ENCODE measurements at places on chromosomes 2 and 18.

GRCh38 chr2:27073782-27074181 is 2.3 kb upstream of the OST4 start:
- DNase-seq = no peak

DNA sequence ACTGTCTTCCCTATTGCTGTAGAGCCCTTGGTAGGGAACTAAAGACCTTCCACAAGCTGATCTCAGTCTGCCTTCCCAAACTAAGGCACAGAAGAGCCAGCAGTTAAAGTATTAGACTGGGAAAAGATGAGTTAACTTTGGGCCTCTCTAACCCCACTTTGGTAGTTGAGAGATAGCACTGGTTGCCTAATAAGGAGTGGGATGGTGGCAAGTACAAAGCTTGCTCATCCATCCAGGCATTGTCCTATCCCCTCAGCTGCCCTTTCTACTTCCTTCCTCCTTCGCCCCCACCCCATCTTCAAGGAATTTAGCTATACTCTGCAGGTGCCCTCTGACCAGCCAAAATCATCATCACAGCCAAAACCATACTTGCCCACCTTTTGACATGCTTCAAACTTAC is 22.2 kb upstream of the AFTPH start:
- no peak for DNase-seq

DNA sequence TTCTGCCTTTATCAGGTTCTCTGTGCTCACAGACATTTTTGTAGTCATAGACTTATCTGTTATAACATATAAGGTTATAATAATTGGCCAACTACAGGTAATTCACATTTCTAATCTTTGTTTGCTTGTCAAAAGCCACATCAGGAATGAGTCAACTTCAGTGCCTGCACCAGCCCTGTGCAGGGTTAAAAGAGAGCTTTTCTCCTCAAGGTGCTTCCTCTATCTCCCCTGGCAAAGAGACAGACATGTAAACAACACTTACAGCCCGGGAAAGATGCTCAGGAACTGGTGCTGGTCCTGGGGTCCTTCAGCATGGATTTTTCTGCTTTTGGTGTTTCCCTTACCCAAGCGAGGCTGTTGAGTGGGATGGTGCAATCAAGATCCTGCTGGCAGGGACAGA is 7.7 kb upstream of the EHD3 start:
- DNase-seq = no peak

DNA sequence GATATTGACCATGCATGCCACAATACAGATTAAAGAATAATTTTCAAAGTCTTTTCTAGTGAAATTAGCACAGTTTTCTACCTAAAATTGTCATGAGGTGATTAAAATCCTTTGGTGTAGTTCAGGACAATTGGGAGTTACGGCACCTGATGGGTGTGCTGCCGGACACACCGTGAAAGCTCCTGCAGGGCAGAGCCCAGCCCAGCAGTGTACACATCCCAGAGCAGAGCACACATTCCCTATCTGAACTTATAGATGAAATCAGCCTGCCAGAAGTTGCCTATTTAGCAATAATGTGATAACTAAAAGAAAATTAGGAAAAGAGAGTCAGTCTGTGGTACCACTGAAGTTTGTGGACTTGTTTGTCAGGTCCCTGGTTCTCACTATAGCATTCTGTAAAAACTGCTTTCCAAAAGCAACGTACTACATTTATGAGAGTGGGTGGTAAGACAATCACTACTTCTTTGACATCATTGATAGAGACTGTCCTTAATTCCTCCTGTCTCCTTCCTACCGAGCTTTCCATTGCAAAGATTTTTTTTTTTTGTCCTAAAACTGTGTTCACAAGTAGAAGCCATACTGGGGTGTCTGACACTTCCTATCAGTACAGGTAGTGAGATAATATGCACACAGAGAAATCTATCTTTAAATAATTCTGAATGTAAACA is 3.4 kb downstream of the CYTIP start:
- DNase-seq = no peak

GRCh38 chr2:108560895-108561530 is 26.7 kb downstream of the LIMS1 start:
- DNase-seq = no peak

GRCh38 chr2:23916727-23917405 is 10.1 kb downstream of the ATAD2B start:
- peak; percentile 62 for DNase-seq

GRCh38 chr18:24293254-24293653 is 104.4 kb downstream of the OSBPL1A start:
- no peak for DNase-seq

- DNase-seq = no peak
Measured at GRCh38 chr2:96525211-96525507, 11.4 kb upstream of the ARID5A start.

DNA sequence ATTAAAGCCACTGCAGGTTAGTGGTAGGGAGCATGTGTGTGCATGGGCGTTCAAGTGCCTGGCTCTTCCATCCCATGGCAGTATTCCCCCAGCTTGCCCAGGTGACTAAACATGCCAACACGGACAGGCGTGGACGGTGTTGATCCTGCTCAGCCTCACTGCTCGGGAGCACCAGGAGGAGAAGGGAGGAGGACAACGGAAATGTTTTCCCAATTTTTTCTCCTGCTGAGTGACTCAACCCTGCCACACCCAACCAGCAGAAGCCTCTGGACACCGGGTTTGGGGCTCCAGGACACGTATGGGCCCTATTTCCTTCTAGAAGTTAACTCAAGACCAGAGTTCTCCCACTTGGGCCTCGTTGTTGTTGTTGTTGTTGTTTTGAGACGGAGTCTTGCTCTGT is 139.1 kb downstream of the CYP26B1 start:
- no peak for DNase-seq

DNA sequence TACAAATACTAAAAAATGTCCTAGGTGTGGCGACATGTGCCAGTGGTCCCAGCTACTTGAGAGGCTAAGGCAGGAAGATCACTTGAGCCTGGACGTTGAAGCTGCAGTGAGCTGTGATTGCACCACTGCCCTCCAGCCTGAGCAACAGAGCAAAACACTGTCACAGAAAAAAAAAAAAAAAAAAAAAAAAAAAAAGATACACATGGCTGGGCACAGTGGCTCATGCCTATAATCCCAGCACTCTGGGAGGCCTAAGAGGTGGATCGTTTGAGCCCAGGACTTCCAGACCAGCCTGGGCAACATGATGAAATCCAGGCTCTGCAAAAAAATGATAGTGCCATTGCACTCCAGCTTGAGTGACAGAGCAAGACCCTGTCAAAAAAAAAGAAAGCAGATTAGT is 13.7 kb downstream of the KANSL1L start:
- no peak for DNase-seq

DNA sequence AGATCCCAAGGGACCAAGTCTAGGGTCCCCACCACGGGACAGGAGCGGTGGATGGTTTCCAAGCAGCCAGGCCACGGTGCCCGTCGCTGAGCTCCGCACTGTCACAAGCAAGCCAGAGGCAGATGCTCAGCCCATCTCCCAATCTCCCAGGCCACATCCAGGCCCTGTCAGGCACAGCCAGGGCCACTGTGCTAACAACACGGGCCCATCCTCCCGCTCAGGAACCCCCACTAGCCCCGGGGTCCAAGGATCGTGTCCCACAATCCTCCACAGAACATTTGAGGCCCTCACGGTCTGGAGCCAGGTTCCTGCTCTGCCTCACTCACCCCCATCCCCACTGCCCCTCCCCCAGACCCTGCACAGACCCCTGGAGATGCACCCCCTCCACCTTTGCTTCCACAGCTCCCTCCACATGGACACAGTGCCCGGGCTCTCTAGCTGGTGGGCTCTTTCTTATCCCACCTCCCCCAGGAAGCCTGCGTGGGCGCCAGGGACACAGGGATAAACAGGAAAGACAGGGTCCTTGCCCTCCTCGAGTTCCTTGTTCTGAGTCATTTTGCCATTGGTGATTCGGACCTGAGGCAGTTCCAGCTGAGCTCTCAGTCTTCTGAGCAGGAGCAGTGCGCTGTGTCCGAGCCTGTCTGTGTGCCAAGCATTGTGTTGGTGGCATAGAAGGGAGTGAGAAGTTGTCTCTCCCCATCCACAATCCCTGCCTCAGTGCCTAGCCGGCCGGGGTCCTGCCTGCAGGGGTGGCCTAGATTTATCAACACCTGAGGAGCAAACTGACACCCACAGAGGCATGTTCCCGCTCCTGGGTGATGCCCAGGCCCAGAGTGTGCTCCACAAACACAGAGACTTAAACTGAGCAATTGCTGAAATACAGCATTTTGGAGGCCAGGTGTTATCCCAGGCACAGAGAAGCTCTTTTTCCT is 7.0 kb downstream of the CROCC2 start:
- DNase-seq = no peak

GRCh38 chr2:147679955-147680531 is 164.8 kb upstream of the ACVR2A start:
- peak; percentile 68 for DNase-seq

DNA sequence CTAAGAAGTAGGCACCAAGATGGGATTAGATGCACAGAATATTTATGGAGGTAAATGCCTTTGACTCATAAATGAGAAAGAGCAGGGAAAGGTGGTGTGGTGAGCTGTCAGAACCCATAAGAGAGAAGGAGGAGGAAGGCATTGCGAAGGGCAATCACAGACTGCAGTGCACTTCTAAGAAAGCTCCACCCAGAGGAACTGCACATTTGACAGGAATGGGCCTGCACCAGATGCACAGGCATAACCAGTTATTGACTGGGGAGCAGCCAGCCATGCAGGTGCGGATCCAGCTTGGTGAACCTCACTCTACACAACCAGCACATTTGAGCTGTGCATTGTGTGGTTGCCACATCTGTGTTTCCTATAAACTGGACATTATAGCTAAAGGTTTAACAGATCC is 62.2 kb upstream of the L3MBTL4 start:
- DNase-seq = no peak

DNA sequence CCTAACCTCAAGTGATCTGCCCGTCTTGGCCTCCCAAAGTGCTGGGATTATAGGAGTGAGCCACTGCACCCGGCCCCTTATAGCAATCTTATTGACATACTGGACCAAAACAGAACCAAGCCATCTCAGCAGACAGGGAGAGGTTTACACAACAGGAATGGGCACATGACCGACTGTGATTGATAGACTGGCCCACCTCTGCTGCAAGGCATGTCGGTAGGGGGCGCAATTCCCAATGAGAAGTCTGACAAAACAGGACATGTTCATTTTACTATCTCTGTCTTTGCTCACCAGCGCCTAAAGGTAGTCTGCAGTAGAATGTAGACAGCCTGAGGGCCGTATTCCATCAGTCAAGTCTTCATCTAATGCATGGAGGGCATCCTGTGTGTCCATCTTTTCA is 2.0 kb downstream of the LYPD6B start:
- peak; percentile 20 for DNase-seq

GRCh38 chr18:22914633-22915032 is 18.5 kb upstream of the RBBP8 start:
- DNase-seq = no peak
